ENCODE measurements at places on chromosomes 4 and X. TPM values are rescaled to one million over a fixed set of nuclear protein-coding genes. Genes with fewer than 3 reads are reported as not detected.

ANOS1 gene
- total RNA-seq, result 0.98 TPM

WNK3 gene
- 0.15 TPM for total RNA-seq

CBR4 gene
- 15.4 TPM for total RNA-seq

SORCS2 gene
- total RNA-seq, result not detected

SMR3B gene
- not detected for total RNA-seq

MAGEA2 gene
- not detected for total RNA-seq

EXOSC9 gene
- total RNA-seq, result 55.1 TPM

ZGRF1 gene
- 7.1 TPM for total RNA-seq
